ENCODE measurements at places on chromosomes 1 and 21.

GRCh38 chr1:23202263-23202749 is 15.0 kb downstream of the HTR1D start:
- no peak for DNase-seq

GRCh38 chr1:32471695-32472362 is 7.0 kb downstream of the ZBTB8B start:
- DNase-seq, result no peak

DNA sequence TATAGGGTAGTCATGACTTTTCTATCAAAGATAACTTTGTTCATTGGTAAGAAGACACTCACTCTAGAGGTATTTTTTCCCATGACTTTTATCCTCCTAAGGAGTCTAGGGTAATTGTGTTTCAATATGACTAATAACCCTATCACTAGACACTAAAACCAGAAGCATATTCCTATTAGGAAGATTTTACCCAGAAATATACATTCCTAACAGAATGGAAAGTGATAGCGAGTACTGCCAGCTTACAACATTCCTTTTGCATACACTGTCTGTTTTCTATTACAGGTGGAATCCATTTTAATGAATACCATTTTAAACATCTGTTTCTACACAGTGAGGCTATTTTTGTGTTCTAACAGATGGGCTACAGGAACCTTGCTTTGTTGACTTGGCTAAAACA is 31.4 kb upstream of the C1orf185 start:
- DNase-seq, result no peak

GRCh38 chr1:234512451-234512861 is 33.5 kb upstream of the TARBP1 start:
- DNase-seq, result no peak

DNA sequence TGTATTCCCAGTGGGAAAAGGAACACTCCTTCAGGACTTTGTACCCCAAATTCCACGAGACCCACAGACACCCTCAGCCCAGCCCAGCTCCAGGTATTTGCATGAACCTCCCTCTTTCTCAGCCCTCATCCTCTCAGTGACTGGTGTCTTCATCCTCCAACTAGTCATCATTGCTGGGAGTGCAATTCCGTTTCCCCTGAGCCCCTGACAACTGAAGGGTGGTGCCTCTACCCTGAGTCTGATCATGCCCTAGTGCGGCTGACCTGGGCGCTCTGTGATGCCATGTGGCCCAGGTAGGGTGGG is 3.8 kb upstream of the ZNF692 start:
- no peak for DNase-seq

- DNase-seq, result no peak
Measured at GRCh38 chr1:43839056-43839455, 94.5 kb upstream of the ARTN start.

- no peak for DNase-seq
Measured at GRCh38 chr1:32062867-32063230, 9.9 kb upstream of the TMEM39B start.

GRCh38 chr1:242225767-242226573 is 227.1 kb upstream of the MAP1LC3C start:
- DNase-seq, result no peak

DNA sequence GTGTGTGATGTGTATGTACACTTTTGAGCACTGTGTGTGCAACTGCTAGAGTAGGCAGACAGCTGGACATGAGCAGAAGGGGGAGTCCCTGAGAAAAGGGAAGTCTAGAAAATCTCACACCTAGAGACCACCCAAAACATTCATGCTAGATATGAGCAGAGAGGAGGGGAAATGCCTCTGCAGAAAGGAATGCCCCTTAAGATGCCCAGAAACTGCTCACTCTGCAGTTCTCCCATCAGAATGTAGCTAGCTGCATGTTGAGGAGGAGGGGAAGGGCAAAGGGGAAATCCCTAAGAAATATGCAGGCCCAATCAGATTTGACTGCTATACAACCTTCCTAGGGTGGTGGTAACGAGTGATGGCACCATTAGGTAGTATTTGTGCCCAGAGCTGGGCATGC is 31.8 kb upstream of the MAGOH start:
- no peak for DNase-seq

- no peak for DNase-seq
Measured at GRCh38 chr1:113271039-113271438, 119.3 kb upstream of the MAGI3 start.

DNA sequence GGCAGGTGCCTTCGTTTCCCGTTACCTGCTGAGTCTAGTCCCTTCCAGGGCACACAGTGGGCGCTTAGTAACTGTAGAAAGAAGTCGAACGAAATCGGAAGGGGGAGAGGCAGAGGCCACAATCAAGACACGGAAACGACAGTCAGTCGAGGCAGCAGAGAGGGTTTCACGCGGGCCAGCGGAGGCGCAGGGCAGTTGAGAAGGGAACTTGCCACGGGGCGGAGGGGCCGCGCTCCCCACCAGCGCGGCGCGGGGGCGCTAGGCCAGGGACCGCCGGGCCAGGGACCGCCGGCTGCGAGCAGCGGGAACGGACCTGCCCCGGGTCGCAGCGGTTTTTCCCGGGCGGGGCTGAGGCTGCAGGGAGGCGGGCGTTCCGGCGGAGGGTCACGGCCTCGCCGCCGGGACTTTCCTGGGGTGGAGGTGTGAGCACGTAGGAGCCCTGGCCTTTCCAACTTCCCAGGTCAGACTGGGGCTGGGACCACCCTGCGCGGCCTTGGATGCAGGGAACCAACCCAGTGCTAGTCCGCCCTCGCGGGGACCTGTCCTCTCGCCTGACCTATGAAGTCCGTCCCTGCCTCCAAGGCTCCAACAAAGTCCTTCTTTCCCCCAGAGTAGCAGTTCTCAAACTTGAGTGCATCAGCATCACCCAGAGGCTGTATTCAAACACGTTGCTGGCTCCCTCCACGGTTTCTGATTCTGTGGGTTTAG is 150.1 kb upstream of the FGGY start:
- peak; percentile 61 for DNase-seq

DNA sequence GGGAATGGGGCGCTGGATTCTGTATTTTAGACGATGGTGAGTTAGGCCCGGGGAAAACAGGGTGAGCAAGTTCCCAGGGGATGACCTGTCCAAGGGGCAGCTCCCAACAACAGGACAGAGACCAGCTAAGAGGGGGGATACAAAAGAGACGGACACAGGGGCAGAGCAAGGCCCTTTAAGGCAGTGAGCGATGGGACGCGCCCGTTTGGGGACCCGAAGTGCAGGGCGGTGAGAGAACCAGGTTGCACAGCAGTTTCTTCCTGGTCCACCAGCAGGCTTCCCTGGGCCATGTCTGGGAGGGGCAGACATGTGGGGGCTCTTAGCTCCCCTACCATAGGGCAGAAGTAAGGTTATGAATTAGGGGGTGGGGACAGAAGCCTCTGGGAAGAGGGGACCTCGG is 22.0 kb downstream of the INAVA start:
- DNase-seq, result no peak

DNA sequence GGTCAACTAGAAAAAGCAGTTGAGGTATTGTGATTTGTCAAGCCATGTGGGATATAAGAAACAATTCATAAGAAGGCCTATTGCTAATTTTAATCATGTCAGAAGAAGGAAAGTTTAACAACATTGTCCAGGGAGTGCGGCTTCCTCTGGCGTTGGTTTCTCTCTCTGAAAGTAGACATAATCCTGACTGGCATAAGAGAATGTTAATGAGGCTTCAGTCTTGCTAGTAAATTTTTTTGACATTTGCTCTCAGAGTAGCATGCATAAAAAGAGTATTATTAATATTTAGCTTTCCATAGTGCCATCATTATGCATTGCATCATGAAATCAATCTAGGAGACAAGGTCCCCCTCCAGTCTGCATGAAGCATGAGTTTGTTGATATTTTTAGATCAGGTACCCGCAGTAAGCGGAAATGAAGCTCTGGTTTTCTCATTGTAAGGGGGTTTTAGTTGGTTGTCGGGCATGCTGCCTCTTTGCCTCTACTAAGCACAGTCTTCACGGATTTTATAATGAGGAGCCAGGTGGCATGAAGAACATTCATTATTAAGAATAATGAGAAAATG is 12.8 kb upstream of the PRDM2 start:
- no peak for DNase-seq

DNA sequence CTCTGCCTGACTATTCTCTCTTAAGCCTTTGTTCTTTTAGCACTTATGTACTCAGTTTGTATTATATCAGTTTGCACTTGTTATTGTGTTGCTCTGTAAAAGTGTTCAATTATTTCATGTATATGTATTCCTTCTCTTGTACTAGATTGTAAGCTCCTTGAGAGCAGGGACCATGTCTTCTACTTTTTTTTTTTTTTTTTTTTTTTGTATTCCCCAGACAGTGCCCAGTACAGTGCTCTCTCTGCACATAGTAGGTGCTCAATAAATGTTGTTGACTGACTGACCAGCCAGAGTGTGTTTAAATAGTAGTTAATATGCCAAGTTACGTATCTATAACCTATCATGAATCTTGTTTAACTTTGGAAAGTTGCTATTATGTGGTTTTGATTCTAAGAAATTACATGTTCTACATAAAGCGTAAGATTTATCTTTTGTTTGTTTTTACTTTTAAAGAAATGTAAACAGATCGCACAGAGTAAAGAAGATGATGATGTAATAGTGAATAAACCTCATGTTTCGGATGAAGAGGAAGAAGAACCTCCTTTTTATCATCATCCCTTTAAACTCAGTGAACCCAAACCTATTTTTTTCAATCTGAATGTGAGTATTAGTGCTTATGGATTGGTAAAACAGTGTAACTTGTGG is 16.1 kb downstream of the SON start:
- no peak for DNase-seq

DNA sequence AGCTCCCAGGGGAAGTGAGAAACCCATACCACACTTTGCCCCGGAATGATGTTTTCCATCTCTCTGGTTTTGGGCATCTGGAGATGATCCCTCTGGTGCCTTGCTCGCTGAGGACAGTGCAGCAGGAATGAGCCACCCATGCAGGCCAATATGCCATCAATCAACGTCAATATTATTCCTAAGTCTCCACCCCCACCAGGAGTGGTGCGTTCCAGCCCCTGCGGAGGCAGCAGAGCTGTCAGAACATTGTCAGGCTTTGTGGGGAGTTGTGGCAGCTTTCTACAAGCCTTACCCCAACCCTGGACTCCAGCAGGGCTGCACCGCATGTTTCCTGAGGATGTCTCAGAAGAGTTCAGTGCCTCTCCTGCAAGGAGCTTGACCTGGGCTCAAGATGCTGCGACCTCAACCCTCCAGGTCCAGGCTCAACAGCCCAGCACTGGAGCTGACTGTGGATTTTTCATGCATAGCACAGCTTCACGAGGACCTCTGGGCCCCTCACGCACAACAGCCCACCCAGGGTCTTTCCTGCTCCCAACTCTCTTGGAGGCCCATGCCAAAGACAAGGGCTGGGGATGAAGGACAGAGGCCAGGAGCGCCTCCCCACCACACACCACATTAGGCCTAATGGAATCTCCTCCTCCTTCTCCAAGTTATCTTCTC is 67.5 kb downstream of the PSMG1 start:
- DNase-seq, result no peak

DNA sequence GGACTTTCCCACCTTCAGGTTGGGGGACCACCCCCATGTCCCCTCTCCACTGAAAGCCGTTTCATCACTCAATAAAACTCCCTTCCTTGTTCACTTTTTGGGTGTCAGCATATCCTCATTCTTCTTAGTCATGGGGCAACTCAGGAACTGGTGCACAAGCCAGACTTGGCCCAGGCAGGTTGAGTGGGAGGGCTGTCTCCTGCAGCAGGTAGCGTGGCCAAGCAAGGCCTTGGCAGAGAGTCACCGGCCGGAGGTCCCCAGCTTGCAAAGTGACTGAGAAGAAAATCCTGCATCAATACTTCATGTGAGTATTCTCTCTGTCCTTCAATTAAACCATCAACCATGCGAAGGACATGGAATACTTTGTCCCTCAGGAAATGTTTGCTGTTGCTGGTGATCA is 148.9 kb downstream of the RHOU start:
- no peak for DNase-seq

DNA sequence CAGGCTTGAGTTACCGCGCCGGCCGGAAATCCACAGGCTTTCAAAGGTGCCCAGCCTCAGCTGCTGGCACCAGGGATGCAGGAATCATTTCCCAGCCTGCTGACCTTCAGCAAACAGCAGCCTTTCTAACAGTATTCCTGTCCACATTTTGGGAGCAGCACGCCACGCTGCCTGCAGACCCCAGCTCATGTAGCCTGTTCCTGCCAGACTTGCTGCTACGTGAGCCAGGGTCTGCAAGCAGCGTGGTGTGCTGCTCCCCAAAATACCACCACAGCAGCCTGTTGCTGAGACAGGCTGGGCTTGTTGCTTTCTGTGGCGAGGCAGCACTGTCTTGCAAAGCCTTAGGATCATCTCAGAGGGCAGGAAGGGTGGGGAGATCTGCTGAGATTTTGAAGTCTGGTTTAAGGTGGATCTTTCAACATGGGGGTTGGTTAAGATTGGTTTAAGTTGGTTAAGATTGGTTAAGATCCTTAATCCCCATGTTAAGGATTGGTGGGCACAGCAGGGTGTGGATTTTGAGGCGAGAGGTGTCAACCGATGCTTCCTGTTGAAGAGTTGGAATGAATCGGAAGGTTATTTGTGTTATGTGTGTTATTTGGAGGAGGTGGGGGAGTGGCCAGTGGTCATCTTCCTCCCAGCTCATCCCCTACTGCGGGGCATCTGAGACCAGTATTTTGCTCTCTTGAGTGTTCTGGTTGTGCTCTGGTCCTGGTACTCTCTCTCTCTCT is 12.9 kb downstream of the FAAH start:
- DNase-seq, result no peak

DNA sequence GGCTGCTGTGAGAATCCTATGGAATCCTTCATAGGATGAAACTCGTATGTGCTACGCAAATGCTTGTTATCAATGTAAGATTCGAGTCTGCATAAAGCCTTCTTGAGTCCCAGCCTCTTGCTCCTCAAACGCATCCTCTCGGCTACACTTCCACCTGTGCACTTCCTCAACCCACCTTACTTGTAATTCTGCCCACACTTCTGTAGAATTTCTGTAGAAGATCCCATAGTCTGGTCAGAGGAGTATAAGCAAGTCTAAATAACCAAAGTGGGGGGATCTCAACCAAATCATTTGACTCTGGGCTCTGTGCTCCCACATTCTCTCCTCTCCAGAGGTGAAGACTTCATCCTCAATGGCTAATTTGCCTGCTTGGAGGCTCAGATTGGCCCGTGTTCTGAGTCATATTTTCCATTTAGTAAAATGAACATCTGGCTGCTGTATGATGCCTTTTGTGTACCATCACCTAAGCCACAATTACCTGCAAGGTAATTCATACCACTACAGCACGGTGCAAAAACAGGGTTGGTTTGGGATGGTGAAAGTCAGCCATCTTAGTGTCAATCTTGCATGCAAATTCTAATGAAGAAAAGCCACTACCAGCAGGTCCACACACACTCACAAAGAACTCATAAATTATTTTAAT is 63.2 kb downstream of the ITPKB start:
- DNase-seq, result no peak

- DNase-seq, result peak; percentile 47
Measured at GRCh38 chr1:55560266-55560665, 345.1 kb upstream of the USP24 start.

GRCh38 chr1:99441299-99442095 is 177.2 kb downstream of the PLPPR4 start:
- DNase-seq, result no peak

- DNase-seq, result no peak
Measured at GRCh38 chr1:245095903-245096302, 58.9 kb upstream of the KIF26B start.
